ENCODE measurements at places on chromosomes 4 and X. TPM values are rescaled to one million over a fixed set of nuclear protein-coding genes. Genes with fewer than 3 reads are reported as not detected.

DNA sequence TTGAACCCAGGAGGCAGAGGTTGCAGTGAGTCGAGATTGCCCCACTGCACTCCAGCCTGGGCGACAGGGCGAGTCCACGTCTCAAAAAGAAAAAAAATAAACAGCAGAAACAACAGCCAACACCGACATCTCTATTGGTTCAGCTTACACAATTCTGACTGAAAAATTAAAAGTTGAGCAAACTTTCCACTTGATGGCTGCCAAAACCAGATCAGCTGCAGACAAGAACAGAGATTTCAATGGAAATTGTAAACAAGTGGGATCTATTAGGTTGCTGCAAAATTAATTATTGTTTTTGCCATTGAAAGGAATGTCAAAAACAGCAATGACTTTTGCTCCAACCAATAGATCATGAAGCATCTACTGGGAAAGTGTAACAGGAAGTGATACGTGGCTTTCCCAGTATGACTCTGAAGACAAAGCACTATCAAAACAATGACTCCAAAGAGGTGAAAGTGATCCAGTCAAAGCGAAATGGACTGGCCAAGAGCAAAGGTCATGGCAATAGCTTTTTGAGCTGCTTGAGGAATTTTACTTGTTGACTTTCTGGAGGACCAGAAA is 26.3 kb downstream of the UPF3B start:
- DNase-seq, result peak; percentile 32

- DNase-seq, result no peak
Measured at GRCh38 chr4:121330180-121330665, 50.6 kb downstream of the QRFPR start.

ATP1B4 gene
- polyA plus RNA-seq, result not detected

GRCh38 chrX:54301516-54301915 is 56.3 kb downstream of the WNK3 start:
- DNase-seq, result no peak

- DNase-seq, result no peak
Measured at GRCh38 chr4:137626942-137627738, 94.8 kb upstream of the PCDH18 start.

SATL1 gene
- not detected for polyA plus RNA-seq

SH2D1A gene
- 69.1 TPM for polyA plus RNA-seq

DNA sequence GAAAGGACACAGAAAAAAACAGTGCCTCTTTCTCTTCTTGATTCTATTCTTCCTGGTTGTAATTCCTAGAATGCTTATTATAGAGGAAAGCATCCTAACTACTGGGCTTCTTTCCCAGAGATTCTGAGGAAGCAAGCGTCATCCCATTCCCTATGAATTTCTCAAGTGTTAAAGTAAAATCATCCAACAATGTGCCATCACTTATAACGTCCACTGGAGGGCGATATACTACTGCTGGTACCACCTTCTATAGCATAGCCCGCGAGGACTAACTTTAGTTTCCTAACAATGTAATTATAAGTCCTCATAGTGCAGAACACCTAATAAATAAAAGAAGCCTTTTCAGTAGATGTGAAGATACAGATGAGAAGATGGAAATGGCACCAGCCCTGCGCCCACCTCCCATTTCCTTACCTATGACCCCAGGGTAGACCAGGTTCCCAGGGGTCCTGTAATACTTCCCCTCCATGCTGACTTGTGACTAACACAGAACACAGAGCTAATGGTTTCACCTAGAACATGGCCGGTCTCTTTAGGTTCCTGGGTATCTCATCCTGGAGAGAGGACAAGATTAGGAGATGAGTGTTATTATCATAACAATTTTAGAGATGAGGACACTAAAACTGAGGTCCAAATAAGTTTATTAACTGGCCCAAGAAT is 4.2 kb downstream of the CENPVL3 start:
- no peak for DNase-seq

ALPK1 gene
- 1.1 TPM for polyA plus RNA-seq

- peak; percentile 36 for DNase-seq
Measured at GRCh38 chrX:49257846-49258748, 6.4 kb downstream of the FOXP3 start.

DNA sequence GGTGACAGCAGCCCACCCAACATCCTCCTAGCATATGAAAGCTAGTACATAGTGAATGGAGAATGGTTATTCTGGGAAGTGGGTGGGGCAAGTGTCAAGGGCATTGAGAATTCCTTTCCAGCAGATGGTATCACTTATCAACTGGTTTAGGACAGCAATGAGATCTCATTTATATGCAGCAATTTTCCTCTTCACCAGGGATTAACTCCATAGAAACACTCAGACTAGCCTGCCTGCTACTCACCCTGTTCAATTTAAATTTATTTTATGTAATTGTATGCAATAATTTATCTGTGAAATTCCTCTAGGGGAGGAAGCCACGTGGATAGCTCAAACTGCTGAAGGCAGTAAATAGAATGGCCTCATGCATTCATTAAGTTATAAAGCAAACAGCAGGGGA is 101.6 kb upstream of the MID1IP1 start:
- no peak for DNase-seq

DNA sequence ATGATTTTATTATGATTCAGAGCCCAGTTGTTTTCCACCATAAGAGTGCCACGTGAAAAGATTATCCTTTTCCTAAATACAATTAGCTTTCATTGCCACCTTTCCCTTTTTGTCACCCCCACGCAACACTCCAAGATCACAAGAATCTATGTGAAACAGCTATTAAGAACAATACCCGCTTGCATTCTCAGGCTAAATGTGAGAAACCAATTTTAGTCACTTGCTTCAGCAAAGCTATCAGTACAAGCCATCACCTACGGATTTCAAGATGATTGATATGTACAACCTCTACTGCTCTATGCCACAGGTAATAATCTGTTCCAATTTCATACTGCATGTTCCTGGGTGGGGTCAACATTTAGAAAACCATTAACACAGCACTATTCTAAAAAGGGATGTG is 2.5 kb downstream of the ATP11C start:
- no peak for DNase-seq

PCDH11X gene
- polyA plus RNA-seq, result not detected

Data from CD4-positive, CD25-positive, alpha-beta regulatory T cell (primary cell).